Ovary (tissue), 10 donors: ENCODE measurements at places on chromosomes 11 and 22.
A peak's percentile ranks its signal among the peaks of the same experiment; 100 is the strongest.

DNA sequence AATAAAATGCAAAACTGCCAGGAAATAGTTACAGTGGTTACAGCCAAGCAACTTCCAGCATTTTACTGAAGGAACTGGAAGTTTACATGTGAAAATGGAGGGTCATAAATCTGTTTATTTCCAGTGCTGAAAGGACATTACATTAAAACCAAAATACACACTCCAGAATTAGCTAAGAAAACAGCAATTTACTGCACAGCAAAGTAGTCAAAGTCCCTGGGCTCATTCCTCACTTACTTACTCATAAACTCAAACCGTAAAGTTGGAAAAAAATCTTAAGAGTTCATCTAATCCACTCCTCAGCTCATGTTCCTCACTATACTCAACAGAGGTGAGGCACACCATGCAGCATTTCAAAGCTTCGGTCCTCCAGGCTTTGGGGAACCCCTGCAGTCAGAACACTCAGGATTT, 17.4 kb downstream of the CTSC start:
- no peaks in the 10 kb centered on the region for H3K4me1 ChIP-seq
- H3K27me3 ChIP-seq = no peaks in the 10 kb centered on the region
- H3K4me3 ChIP-seq = no peak overlapping the region
- DNase-seq = no peak

GRCh38 chr11:60672255-60672654, 27.2 kb upstream of the MS4A8 start:
- H3K4me3 ChIP-seq = no peak overlapping the region
- no peaks in the 10 kb centered on the region for H3K36me3 ChIP-seq
- H3K4me1 ChIP-seq = no peaks in the 10 kb centered on the region
- H3K27me3 ChIP-seq = no peaks in the 10 kb centered on the region

- no peaks in the 10 kb centered on the region for H3K36me3 ChIP-seq
- H3K27me3 ChIP-seq = no peaks in the 10 kb centered on the region
- no peak for DNase-seq
- no peak overlapping the region for H3K4me3 ChIP-seq
Observed at GRCh38 chr11:76902121-76903014, 41.6 kb downstream of the ACER3 start.

- H3K27me3 ChIP-seq = no peaks in the 10 kb centered on the region
- peak overlapping the region; percentile 59 for H3K27ac ChIP-seq
- peak overlapping the region; percentile 95 for H3K4me3 ChIP-seq
- peaks cover 1% of the 10 kb centered on the region for H3K4me1 ChIP-seq
- H3K36me3 ChIP-seq = no peaks in the 10 kb centered on the region
- no peak for DNase-seq
Observed at GRCh38 chr22:24011735-24012068, 598 bp downstream of the CABIN1 start.

- H3K4me1 ChIP-seq = no peaks in the 10 kb centered on the region
- no peak for DNase-seq
- no peak within 1 kb of the TSS for H3K27ac ChIP-seq
- no peak within 1 kb of the TSS for H3K4me3 ChIP-seq
- H3K27me3 ChIP-seq = no peaks in the 10 kb centered on the region
- H3K36me3 ChIP-seq = no peaks in the 10 kb centered on the region
Observed at GRCh38 chr11:62921201-62921572, at the start of gene CHRM1. Gene CHRM1, minus strand, starts transcription at chr11:62921363. Its CDS starts 10,263 bp downstream, at chr11:62911100.

DNA sequence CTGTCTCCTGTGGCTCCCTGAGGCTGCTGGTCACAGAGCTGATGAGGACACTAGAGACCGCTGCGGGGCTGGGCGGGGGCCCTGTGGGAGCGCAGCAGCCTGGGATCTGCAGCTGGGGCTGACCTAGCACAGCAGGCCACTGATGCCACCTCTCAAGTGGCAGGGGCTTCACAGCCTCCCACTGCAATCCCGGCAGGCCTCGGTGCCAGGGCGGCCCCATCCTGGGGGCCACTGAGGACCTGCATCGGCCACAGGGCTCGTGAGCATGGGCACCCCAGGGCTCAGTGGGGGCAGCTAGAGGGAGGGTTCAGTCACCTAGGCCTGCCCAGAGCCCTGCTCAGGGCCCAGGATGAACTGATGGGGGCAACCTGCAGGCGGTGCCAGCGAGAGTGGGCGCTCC, 14.6 kb upstream of the CCDC188 start:
- no peaks in the 10 kb centered on the region for H3K4me1 ChIP-seq
- no peaks in the 10 kb centered on the region for H3K27me3 ChIP-seq
- H3K27ac ChIP-seq = no peak overlapping the region
- no peak overlapping the region for H3K4me3 ChIP-seq
- H3K36me3 ChIP-seq = no peaks in the 10 kb centered on the region

DNA sequence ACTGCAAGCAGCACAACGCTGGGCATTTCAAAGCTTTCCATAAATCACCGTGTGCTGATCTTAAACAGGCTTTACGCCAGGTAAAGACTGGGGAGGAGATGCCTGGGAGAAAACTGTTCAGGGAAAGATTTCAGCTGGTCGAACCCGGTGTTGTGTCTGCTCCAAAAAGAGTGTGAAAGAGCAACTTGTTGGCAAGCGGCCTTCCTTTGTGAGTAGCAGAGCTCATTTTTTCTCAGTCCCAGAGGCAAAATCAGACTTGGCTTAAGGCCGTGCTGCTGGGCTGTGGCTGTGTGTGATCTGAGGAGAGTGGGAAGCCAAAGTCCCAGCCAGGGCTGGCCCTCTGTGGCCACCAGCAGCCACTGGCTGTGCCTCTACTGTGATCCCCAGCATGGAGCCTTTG, 75.7 kb upstream of the E2F8 start:
- peaks cover 3% of the 10 kb centered on the region for H3K4me1 ChIP-seq
- H3K27ac ChIP-seq = no peak overlapping the region
- no peak overlapping the region for H3K4me3 ChIP-seq
- no peak for DNase-seq
- no peaks in the 10 kb centered on the region for H3K36me3 ChIP-seq

DNA sequence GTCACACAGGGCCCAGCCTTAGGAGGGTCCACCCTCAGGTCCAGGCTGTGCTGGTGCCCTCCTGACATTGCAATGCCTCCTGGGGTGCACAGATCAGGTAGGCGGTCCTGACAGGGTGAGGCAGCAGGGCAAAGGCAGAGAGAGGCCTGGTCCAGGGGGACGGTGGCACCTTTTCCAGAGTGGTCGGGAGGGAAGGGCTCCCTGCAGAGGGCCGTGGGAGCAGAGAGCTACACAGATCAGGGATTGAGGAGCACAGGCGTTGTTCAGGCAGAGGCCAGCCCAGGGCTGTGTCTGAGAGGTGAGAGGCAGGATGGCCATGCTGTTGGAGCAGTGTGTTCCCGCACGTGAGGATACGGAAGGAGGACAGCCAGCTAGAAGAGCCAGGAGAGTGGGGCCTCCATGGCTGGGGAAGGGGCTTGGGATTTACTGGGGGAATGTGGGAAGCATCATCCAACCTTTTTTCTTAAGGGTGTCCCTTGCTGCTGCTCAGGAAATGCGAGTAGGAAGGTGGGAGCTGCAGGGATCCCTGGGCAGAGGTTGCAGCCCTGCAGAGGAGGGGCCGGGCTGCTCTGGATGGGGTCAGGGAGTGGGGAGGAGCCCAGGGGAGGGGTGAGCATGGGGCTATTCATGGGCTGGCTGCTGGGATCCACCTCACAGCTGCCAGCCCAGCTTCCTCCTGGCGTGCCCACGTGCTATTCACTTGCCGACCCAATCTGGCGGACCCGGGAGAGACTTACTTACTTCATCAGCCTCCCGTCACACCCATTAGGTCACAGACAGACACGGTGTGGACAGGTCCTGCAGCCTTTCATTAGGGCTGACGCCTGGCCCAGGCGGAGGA, 1516.4 kb downstream of the TBC1D22A start:
- H3K4me1 ChIP-seq = peaks cover 1% of the 10 kb centered on the region
- no peak for DNase-seq
- no peaks in the 10 kb centered on the region for H3K27me3 ChIP-seq
- H3K27ac ChIP-seq = no peak overlapping the region
- H3K4me3 ChIP-seq = no peak overlapping the region
- no peaks in the 10 kb centered on the region for H3K36me3 ChIP-seq

DNA sequence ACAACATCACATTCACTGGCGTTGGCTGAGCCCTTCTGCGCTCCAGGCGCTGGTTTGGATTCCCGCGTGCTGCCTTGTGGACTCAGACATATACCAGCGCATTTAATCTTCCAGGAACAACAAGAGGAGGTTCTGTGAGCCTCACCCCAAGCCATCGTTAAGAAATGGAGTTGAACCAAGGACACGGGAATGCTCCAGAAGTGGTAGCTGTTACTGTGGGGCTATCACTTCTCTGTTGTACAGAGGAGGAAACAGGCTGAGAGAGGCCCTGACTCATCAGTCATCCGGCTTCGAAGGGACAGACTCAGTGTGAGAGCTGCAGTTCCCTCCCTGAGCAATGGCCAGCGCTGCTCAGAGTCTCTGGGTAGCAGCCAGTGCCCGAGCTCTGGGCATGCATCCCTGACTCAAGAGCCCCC, 291.3 kb downstream of the TBC1D22A start:
- no peaks in the 10 kb centered on the region for H3K27me3 ChIP-seq
- H3K27ac ChIP-seq = no peak overlapping the region
- no peak overlapping the region for H3K4me3 ChIP-seq
- DNase-seq = no peak

DNA sequence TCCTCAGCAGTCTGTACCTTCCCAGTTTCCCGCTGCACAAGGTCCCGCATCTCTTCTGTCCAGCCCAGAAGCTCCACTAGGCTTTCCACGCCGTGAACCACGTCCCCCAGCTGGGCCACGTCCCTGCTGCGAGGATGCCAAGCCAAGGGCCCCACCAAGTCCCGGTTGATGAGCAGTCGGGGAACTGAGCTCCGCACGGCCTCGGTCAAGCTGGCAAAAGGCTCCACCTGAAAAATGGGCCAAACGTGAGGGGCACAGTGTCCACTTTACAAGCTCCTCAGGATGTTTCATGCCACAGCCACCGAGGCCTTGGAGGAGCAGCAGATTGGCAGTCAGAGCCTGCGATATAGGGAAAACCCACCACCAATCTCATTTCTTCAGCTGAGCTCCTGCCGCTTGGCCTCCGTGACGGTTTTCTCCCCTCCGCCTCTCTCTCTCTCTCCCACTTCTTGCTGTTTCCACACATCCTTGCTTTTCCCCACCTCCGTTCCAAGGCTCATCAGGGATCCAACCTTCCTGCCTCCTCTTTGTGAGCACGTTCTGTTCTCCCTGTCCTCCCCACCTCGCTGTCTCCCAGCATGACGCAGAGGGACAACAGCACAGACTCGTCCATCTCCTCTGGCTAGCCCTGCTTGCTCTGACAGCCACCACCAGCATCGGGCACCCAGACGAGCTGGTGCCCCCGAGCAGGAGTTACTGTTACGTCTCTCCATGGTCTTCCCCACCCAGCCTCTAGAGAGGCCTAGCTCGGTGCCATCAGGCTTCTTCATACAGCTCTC, 11.5 kb downstream of the RIC8A start:
- H3K36me3 ChIP-seq = no peaks in the 10 kb centered on the region
- no peak overlapping the region for H3K4me3 ChIP-seq
- peak; percentile 7 for DNase-seq
- H3K27ac ChIP-seq = no peak overlapping the region

- DNase-seq = no peak
- no peak overlapping the region for H3K4me3 ChIP-seq
- no peak overlapping the region for H3K27ac ChIP-seq
- H3K4me1 ChIP-seq = no peaks in the 10 kb centered on the region
- no peaks in the 10 kb centered on the region for H3K27me3 ChIP-seq
Observed at GRCh38 chr11:76588455-76589325, 81.9 kb downstream of the LRRC32 start.

DNA sequence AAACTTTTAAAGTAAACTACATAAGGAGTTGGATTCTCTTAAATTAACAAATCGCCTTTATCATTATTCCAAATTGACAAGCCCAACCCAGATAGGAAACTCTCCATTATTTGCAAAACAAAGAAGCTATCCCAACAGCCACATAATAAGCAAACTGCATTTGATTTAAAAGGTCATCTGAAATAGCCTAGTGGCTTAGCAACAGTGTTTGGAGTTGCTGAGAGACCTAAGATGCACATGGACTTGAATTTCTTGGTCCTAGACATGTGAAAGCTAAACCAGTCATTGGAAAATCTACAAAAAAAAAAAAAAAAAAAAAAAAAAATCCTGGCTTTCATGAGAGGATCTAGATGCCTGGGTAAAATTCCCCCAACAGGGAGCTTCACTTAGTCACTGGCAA, 69.5 kb downstream of the PRCP start:
- no peaks in the 10 kb centered on the region for H3K27me3 ChIP-seq
- H3K4me3 ChIP-seq = no peak overlapping the region
- H3K4me1 ChIP-seq = no peaks in the 10 kb centered on the region
- H3K36me3 ChIP-seq = no peaks in the 10 kb centered on the region

DNA sequence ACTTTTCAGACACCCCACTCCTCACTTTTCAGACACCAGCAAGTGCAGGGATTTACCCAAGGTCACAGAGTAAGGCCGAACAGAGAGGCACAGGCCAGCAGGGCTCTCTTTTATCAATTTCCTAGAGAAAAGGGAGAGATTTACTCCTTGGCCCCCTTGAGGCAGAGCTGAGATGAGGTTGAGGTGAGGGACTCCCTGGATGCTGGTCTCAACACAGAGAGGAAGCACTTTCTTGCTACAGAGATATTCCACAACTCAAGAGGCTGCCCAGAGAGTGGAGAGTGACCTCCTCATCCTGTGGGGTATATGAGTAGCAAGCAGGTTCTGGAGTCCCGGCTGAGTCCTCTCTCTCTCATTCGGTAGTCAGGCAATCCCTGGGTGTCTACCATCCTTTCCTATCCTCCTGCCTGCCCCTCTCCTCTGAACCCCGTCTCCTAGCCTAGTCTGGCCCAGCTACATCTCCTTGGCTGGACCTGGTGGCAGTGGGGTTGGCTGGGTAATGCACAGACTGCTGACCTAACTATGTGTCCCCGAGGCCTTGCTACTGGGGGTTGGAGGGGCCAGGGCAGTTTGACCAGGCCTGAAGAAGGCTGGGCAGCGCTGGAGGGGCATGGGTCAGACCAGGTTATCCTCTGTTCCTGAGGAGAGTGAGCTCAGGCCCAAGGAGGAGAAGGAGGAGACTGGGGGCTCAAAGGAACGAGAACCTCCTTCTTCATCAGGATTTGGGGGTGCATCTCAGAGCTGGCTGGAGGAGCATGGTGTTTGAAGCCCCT, 1.8 kb upstream of the ARHGEF17 start:
- H3K36me3 ChIP-seq = no peaks in the 10 kb centered on the region
- H3K27me3 ChIP-seq = no peaks in the 10 kb centered on the region
- no peak for DNase-seq
- H3K4me3 ChIP-seq = no peak overlapping the region
- H3K27ac ChIP-seq = no peak overlapping the region

GRCh38 chr11:112302226-112302868, 41.7 kb upstream of the PLET1 start:
- H3K27me3 ChIP-seq = no peaks in the 10 kb centered on the region
- no peak overlapping the region for H3K4me3 ChIP-seq
- no peaks in the 10 kb centered on the region for H3K36me3 ChIP-seq
- H3K4me1 ChIP-seq = no peaks in the 10 kb centered on the region
